Left cardiac atrium (tissue), 4 donors: ENCODE measurements at places on chromosomes 16 and 17. TPM values are rescaled to one million over a fixed set of nuclear protein-coding genes. Genes with fewer than 3 reads are reported as not detected.

DNA sequence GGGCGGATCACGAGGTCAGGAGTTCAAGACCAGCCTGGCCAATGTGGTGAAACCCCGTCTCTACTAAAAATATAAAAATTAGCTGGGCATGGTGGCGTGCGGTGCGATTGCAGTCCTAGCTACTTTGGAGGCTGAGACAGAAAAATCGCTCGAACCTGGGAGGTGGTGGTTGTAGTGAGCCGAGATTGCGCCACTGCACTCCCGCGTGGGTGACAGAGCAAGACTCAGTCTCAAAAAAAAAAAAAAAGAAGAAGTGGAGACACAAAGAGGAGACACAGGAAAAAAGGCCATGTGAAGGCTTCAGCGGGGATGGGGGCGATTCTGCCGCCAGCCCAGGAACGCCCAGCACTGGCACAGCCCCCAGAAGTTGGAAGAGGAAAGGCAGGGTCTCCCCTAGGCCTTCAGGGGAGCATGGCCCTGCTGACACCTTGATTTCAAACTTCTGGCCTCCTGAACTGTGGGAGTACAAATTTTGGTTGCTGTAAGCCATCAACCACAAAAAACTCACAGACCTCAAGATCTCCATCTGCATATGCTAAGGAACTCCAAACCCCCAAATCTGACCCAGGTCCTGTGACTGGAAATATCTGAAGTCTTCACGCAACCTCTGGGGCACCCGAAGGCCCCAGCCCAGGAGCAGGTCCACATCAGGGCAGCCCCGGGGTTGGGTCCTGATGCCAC, 7.0 kb downstream of the SGSH start:
- no peak for DNase-seq

The CES3 gene
- total RNA-seq = 1.4 TPM

DNA sequence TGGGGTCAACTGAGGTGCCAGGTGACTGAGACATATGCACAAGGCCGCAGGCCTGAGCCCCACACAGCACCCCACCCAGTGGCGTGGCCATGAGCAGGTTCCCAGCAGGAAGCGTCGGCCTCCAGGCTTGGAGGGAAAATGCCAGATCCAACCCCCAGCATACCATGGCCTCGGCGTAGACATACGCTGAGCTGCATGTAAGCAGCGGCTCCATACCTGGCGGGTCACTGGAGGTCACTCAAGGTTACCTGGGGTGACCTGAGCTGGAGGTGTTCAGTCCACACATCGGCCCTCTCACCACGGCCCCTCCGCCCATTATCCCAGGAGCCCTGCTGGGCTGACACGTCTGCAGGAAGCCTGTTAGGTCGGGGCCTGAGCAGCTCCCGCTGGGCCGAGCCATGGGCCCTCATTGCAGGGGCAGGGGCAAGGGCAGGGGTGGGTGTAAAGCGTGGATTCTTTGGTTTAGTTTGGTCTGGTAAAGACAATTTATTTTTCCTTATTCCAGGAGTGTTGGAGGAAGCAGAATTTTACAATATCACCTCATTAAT, 15.2 kb downstream of the KCTD5 start:
- no peak for DNase-seq

The CCL5 gene
- total RNA-seq = 1.7 TPM

DNA sequence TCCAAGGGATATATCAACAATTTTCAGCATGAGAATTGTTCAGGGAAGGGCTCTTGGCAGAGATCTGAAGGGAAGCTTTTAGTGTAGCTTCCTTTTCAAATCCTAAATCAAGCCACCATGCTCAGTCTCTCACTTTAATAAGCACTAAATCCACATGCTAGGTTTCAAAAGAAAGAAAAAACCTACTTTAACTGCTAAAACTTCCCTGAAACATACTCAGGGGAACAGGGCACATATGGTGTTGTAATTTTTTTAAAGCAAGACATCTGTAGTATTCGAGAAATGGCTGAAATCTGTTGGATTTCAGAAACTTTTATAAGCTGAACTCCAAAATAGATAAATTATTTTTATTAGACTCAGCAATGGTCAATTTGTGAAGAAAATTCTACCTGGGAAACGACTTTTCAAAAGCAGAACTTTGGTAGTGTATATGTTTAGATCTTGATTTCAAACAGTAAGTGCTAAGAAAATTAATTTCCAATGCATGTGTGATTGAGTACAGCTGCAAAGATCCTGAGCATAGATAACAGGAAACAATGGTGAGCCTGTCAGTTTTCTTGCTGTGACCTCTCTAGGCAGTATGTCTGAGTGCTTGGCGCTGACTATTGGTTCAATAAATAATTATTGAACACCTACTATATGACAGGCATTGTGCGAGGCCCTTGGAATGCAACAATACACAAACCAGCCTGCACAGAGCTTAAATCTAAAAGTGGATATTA, 804.5 kb upstream of the SOX9 start:
- DNase-seq = no peak

DNA sequence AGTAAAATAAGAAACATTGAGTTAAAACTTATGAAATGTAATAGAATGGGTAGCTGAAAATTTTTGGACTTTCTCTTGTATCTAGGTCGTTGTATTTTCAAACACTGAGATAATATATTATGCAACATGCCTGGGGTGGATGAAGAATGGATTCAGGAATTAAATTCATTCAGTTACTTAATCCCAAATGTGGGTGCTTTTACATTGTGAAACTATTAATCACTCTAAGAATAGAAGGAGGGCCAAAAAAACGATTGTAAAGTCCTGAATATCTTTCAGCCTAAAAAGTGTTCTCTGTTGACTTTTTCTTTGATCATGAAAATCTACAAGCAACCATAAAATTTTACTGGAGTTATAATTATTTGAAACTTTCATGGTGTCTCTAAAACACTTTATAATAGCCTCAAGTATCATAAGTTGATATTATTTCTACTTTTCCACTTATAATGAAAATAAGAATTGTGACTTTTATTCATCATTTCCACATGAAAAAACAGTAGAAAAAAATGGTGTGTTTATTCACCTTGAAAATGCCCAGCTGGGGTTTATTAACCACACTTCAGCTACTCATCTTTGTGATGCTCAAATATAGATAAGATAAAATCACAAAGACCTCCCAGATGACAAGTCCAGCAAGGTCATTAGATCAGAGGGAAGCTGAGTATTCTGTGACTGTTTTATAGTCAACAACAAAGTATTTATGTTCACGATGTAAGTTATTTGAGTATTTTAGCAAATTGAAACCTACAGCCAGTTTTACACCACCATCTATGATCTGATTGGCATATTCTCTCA, 619.9 kb upstream of the SOX9 start:
- no peak for DNase-seq

DNA sequence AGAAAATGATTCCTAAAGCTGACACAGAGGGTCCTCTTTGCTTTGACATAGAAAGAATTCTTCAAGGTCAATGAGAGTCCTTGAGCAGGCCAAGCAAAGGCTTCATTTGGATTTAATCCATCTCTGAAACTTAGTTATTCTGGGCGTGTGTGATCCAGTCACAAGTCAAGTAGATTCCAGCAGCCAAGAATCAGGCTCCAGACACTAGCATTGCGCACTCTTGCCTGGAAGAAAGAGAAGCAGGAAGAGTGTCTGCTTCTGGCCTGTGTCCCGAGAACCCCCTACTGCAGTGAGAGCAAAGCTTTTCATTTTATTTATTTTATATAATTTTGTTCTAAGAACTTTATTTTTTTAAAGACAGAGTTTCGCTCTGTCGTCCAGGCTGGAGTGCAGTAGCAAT, 88.2 kb upstream of the CACNG5 start:
- DNase-seq = no peak

DNA sequence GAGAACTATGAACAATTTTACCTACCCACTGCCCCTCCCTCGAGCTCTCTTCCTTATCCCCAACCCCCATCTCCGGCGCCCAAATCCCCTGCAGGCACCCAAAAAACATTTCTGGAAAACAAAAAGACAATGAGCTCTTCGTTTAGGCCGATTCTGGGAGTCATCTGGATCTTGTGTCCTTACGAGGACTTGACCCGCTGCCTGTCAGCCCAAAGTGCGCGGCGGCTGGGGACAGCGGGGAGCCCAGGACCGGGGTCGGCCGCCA, 524 bp downstream of the STRADA start:
- DNase-seq = no peak

- peak; percentile 92 for DNase-seq
These were observed 117.8 kb upstream of the CDC42EP4 start for GRCh38 chr17:73429440-73430164.

- DNase-seq = no peak
These were observed 562.8 kb upstream of the ZFHX3 start for GRCh38 chr16:73610605-73611156.

DNA sequence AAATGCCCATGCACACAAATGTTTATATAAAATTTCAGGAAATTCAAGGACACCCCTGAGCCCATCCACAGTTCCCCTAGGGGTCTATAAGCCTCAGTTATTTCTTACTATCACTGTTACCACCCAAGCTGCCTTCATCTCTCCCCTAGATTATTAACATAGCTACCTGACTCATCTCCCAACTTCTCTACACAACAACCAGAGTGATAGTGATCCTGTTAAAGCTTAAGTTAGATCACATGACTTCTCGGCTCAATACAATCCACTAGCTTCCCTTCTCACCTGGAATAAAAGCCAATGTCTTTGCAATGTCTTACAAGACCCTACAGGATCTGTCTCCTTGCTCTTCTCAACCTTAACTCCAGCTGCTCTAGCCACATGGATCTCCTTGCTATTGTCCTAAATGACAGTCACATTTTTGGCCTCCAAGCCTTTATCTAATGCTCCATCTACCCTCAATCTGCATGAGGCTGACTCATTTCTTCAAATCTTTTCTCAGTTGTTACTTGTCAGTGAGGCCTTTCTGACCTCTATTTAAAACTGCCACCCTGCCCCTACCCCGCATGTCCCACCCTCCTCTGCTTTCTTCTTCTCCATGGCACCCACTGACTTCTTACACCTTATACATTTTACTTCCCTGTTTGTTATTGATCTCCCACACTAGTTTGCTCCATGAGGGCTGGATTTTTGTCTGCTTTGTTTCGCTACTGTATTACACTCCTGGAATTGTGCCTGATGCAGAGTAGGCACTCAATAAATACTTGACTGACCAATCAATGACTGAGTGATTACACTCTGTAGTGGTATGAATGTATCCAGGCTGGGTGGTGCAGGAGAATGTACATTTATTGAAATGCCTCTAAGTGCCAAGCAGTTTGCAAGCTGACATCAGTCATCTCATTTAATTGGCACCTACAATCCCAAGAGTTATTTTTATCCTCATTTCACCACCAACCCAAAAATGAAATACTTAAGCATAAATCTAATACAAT, 5.2 kb upstream of the LIG3 start:
- DNase-seq = no peak

GRCh38 chr17:14741491-14741890, 440.6 kb downstream of the HS3ST3B1 start:
- DNase-seq = no peak

The SLC16A6 gene
- 0.62 TPM for total RNA-seq

DNA sequence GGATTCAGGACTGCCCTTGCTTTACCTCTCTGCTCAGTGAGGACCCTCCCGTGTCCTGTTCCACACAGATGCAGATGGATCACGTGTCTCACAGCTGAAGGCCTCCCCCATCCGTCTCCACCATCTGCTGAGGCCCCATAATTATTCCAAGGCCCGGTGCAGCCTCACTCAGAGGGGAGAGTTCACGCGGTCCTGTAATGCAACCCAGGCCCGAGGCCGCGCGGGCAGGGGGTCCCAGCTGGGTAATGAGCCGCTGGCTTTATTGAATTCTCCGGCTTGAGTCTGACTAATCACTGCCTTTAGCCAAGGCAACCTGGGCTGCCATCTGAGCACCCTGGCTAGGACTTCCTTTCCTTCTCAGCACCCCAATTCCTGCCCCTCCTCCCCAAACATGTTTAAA, 4.4 kb upstream of the WFIKKN2 start:
- no peak for DNase-seq

DNA sequence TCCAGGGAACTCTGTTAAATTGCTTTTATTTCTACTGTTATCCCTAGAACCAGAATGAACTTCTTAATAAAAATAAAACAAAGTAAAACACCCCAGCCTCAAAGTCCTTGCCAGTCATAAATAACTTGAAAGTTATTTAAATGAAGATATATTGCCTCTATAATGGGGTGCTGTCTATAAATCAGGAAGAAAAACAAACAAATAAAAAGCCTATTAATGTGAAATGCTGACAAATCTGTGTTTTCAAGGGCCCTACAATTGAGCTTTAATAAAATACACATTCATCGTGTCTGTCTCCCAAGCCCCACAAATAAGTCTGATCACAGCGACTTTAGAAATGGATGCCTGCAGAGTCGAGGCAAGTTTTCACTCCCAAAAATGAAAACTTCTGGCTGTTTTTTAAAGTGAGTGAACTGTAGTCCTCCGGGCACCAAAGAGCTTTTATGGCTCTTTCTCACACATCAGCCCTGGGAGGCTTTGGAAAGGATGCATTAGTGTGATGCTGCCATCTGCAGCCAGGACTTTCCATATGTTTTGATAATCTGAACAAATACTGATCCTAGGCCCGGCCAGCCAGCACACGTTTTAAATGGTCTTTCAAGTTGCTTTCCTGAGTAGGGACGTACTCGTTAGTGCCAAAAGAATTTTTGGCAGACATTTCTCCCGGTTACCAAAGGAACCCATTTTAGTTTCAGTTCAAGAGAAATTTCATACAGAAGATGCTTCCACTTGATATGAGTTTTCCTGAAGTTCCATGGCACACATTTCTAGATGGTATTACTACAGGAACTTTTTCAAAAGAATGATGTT, 16.3 kb downstream of the NACA2 start:
- DNase-seq = no peak

GRCh38 chr16:66510298-66510697, 39.6 kb downstream of the TK2 start:
- no peak for DNase-seq

- DNase-seq = no peak
These were observed 27.0 kb downstream of the C16orf78 start for GRCh38 chr16:49400611-49401010.

GRCh38 chr17:78722246-78722761, 59.8 kb downstream of the CYTH1 start:
- DNase-seq = no peak

DNA sequence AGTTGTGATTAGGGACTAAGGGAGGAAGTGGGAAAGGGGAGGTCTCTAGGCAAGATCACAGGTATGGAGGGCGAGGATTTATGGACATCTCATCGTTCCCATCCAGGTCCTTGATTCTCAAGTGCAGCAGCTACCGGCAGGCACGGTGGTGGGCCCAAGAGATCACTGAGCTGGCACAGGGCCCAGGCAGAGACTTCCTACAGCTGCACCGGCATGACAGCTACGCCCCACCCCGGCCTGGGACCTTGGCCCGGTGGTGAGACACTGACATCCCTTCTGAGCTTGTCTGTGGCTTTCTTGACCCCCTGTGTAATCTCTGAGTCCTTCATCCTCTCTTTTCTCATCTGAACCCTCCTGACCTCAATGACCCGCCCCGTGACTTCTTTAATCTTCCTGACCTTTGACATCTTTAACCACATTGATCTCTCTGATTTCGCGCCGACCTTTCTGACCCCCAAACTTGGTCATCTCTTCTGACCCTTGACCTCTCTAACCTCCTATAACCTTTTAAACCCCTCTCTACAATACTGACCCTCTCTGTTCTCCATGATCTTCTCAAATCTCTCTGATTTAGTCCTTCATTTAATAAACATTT, 3.8 kb downstream of the PLD2 start:
- peak; percentile 34 for DNase-seq
